GM12865 (cell line): ENCODE measurements at places on chromosomes 7 and 10.
A peak's percentile ranks its signal among the peaks of the same experiment; 100 is the strongest.

DNA sequence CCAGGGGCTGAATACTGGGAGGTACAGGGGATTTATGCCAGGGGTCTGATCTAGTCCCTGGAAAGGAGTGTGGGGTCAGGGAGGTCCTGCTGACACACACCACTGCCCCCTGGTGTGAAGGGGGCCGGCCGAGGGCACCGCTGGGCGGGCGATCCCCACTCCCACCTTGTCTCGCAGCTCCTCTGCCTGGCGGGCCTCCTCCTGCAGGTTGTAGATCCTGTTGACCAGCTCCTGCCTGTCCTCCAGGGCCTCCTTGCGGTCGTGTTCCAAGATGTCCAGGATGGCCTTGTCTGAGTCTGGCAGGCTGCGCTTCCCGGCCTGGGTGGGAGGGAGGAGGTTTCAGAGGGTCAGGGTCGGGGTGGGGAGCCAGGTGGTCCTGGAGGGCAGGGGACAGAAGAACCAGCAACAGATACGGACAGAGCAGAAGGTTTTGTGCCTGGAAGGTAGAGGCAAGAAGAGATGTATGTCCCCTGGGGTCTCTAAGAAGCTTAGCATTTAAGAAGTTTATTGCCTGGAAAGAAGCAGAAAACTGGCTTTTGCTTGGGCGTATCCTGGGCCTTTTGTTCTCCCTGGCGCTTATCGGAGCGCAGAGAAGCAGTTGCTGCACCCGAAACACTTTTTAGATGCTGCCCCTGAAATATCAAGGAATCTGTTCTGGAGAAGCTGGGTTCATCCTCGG is 94.5 kb upstream of the GNA12 start:
- DNase-seq, result no peak

DNA sequence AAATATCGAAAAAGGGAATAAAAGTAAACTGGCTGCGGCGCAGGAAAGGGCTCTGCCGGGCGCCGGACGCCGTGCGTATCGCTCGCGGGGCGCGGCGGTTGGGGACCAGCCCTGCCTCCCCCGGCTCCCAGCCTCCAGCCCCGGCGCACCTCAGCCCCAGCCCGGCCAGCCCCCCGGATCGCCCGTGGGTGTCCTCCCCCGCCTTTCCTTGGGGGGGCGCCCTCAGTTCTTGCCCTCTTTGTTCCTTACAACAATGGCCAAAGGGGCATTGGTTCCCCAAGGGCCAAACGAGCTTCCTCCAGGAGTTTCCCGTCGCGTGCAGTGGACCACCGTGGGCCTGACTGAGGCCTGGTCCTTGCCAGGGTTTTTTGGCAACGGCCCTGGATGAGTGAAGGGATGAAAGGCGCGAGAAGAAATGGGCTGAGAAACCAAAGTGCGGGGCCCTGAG is 1.2 kb downstream of the MACROH2A2 start:
- DNase-seq, result no peak

GRCh38 chr7:17668122-17668521 is 272.2 kb downstream of the SNX13 start:
- DNase-seq, result no peak

DNA sequence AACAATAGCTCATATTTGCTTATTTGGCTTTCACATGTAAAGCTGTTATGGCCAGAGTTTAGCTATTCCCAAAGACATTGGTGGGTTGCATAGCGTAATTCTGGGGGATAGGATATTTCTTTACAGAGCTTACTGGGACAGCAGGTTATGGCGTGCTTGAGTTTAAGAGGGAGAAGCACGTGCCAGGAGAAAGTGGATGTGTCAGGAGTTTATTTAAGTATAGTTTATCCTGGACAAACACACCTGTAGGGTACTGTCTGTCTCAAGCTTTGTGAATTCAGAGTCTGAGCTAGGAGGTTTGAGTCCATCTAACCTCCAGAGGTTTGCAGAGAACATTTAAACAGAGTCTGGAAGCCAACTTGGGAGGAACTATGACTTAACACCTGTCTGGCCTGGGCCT is 21.3 kb downstream of the GBF1 start:
- DNase-seq, result no peak

- peak; percentile 56 for DNase-seq
Measured at GRCh38 chr7:16078076-16078952, 343.0 kb downstream of the CRPPA start.

DNA sequence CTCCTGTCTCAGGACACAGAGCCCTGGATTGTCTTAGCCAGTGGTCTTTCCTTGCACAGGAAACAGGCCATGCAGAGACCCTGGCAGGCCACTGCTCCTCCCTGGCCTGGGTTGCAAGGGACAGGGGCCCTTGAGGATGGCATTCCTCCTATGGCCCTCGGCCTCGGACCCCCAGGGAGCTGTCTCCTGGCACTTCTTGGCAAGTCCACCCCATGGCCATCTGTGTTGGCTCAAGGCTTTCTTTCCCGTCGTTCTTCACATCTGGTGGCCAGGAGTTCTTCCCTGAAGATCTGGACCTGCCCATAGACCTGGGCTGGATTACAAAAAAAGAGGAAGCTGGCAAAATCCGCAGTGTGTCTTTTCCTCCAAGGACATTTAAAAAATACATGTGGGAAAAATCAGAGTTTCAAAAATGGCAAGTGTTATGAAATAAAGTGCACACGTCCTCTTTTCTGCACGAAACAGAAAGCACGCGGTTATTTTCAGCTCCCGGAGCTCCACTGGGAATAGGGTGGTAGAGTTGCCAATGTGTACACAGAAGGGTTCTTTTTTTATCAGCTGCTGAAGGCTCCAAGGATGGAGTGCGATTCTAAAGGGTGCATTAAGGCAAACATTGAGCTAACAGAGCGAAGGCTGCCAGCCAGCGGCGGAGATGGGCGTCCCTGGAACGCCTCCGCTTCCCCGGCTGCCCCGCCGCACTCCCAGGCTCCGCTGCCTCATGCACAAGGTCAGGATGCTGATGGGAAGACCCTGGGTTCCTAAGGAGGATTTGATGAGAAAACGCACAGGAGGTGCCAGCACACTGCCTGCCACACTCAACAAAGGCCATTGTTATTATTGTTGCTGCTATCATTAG is 62.8 kb upstream of the FAM20C start:
- DNase-seq, result no peak
